SK-N-DZ (cell line): ENCODE measurements at places on chromosomes 2 and 18.
A peak's percentile ranks its signal among the peaks of the same experiment; 100 is the strongest.

- no peak for DNase-seq
Measured at GRCh38 chr2:47221039-47221438, 65.9 kb upstream of the STPG4 start.

DNA sequence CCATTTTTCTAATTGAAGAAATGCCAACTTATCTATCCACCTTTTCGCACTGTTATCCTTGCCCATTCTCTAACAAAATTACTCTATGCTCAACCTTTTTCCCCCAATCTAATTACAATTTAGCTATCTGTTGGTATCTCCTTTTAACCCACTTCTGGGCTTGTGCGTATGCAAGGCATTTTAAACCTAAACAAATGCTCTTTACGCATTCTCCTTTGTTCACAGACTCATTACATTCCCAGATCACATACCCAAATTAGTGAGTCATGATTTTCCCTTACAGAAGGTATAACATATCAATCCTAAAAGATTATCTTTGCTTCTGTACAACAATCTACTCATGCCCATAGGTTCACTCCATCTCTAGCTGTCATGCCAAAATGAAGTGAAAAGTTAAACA lies 71.7 kb upstream of the LYPD1 start:
- DNase-seq = no peak

DNA sequence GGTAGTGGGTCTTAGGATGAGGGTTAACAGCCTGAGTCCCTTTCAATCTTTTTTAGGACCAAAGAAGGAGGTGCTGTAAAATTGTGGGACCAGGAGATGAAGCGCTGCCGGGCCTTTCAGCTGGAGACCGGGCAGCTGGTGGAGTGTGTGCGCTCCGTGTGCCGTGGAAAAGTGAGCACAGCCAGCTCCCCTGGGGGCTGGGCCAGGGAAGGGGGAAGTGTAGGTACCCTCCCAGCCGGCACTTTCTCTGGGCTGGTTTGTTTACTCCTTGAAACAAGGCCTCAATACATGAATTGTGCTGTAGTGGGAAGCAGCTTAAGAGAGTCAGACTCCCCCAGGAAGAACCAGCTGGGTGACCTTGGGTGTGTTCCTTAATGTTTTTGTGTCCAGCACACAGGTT lies 90.1 kb downstream of the RTN4 start:
- DNase-seq = no peak

GRCh38 chr18:10247021-10247741 lies 207.3 kb upstream of the APCDD1 start:
- DNase-seq = peak; percentile 49

DNA sequence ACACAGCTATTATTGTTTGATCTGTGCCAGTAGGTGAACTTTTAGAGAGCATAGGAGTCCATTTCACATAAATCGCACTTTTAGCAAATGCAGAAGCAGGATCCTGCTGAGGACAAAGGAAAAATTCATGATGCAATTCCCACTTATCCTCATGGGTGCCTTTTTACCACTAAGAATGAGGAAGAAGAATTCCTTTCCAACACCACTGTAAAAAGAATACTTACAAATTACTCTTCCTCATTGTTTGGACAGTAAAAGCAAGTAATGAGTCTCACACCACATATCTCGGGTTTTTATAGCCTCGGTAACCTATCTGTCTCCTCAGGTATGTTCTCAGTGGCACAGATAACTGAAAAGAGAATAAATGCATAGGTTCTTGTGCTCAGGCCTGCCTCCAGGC lies 238.5 kb downstream of the MTX2 start:
- no peak for DNase-seq

DNA sequence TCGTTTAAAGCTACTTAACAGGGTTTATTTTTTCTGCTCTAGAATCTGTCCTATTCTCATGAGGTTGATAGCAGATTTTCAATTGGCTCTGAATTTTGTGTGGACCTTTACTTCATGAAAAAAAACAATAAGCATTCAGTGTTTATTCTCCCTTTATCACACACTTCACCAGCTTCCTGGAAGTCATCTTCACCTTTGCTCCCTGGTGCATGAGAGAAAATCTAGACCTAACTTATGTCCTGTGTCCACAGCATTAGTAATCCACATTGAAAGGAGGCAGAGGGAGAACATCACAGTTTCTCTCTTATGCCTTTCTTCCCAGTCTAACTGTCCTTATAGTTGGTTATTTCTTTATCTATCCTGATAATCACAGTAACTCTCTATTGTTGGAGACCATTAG lies 316.1 kb downstream of the PTH2R start:
- DNase-seq = no peak

- DNase-seq = no peak
Measured at GRCh38 chr2:233059797-233060500, at the start of gene INPP5D. Gene INPP5D (plus strand): TSS chr2:233060342. CDS start chr2:233060479, 137 bp downstream.

DNA sequence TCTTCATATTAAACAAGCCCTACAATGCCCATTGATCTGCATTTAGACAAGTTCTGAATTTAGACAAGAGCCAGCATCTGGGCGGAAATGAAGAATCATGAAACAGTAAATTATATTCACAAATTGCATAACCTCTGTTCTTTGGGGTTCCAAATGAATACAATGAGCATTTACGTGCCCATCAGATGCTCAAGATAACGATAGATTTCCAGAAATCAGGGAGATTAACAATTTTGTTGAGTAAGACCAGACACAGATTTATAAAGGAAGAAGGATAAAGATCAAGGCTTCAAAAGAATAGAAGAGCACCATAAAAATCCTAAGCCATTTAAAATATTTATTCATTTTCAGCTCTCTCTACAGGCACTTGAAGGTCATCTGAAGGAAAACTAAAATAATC lies 59.7 kb upstream of the CDH20 start:
- peak; percentile 24 for DNase-seq

DNA sequence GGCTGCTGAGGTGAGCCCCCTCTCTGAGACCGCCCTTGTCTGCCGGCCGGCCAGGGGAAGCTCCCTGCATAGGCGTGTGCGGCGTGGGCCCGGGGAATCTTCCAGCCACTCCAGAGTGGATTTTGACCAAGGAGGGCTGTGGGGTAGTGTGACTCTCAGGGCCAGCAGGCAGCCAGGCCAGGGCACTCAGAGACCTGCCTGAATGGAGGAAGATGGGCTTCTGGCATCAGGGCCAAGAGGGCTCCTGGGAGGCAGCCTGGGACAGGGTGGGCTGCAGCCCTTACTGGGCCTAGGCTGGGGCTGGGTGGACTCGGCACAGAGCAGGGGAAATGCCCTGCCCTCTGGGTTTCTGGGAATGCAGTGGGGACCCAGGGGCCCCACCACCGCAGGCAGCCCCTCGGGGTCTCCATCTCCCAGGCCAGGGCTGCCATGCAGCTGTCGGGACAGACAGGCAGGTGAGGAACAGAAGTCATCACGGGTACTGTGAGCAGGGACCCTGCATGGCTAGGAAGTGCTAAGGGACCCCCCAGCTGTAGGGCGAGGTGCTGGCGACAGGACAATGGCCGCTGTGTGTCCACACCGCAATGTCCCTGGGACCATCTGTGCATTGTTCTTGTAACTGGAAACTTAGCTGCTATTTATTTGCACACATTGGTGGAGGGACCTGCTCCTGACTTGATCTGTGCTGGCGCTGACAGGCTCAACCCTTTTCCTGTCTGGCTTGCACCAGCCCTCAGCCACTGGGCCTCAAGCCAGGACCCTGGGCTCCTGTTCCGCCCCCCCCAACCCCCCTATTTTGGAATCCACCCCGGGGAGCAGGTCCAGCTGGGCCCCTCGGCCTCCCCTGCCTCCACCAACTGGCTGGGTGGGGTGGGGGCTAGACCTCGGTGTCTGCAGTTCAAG lies 4.1 kb downstream of the PDCD1 start:
- no peak for DNase-seq

GRCh38 chr2:215188078-215188477 lies 49.7 kb upstream of the ABCA12 start:
- DNase-seq = no peak

DNA sequence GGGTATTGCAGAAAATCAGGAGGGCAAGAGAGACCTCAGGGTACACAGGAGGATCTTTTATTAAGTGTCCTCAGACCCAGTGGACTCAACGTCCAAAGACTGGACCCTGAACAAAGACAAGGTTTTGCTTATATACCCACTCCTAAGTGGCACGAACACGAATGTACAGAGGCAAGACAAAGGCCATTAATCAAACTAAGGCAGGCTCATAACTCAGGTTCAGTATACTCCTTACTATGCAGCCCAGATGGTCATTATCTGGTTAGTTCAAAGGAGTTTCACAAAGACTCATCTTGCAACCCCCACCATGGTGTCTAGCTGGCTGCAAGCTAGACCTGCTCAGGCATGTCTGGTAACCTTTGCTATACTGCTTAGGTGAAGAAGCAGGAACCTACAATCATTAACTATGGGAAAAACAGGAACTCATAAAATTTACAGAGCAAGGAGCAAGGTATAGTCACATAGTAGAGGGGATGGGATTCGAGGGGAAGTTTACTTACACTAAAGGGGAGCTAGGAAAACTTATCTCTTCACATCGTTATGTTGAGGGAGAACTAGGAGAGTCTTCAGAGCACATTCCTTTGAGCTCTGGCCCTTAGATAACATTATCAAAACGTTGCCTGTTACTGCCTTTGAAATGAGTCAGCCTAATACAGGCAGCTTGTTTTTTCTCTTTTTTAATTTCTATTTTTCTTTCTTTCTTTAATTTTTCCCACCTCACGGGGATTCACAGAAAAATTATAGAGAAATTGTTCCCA lies 33.9 kb downstream of the SLC4A3 start:
- no peak for DNase-seq

GRCh38 chr2:198414976-198415375 lies 610.6 kb downstream of the PLCL1 start:
- no peak for DNase-seq

GRCh38 chr18:78168526-78168925 lies 811.1 kb upstream of the SALL3 start:
- DNase-seq = no peak

- DNase-seq = no peak
Measured at GRCh38 chr18:47986620-47987387, 56.3 kb upstream of the SMAD2 start.

DNA sequence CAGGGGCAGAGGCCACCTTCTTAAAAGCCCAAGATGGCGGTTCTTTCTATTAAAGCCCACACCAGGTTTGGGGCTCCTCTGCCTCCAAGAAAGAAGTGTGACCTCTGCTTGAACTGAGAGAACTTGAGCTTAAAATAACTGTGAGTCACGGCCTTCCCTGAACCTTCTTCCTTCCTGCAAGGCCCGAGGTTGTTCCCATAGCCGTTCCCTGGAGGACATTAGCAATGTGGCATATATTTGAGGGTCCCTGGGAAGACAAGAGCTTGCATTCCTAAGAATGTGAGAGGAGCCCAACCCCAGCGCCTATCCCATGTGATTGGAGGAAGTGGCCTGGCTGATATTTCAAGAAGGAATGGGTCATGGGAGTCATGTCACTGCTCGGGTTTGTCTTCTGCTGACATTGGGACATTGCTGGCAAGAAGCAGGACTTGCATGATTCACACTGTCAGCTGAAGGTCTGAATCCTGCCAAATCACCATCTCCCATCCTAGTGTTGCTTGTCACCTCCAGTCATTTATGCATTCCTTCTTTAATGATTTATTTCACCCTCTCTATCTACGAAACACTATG lies 168.1 kb downstream of the TRIB2 start:
- no peak for DNase-seq

DNA sequence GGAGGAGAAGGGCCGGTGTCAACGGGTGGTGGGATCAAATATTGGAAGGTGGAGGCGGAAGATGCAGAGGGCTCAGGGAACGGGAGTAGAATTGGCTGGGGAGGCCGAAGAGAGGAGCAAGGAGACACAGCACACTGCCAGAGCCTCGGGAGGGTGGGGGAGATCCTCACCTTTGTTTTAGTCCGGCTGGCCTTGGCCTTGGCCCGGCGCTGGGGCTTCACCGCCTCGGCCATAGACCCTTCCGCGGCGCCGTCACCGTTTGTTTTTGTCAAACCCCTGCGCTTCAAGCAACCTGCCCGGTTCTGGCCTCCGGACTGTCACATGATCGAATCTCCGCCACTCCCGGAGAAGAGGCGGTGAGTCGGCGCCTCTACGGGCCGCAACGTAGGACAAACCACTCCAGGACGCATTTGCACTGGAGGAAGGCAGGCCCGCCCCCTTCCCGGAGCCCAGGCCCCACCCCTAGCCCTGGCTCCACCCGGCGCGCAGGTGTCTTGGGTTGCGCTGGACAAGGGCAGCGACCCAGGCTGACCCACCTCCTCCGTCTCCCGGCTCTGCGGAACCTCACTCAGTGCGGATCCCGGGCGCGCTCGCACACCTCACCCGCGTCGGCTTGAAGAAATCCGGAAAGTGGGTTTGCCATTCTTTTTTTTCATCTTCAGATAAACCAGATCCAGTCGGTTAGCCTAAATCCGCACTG lies at the start of gene EPG5:
Gene EPG5, minus strand, starts transcription at position 323 of the 700 bp plus-strand sequence. Its CDS starts 90 bp downstream, at position 233.
- peak; percentile 90 for DNase-seq
